CD4-positive, alpha-beta T cell treated with Interleukin-17A for 1 hour (primary cell): ENCODE measurements at places on chromosomes 3 and 15.

DNA sequence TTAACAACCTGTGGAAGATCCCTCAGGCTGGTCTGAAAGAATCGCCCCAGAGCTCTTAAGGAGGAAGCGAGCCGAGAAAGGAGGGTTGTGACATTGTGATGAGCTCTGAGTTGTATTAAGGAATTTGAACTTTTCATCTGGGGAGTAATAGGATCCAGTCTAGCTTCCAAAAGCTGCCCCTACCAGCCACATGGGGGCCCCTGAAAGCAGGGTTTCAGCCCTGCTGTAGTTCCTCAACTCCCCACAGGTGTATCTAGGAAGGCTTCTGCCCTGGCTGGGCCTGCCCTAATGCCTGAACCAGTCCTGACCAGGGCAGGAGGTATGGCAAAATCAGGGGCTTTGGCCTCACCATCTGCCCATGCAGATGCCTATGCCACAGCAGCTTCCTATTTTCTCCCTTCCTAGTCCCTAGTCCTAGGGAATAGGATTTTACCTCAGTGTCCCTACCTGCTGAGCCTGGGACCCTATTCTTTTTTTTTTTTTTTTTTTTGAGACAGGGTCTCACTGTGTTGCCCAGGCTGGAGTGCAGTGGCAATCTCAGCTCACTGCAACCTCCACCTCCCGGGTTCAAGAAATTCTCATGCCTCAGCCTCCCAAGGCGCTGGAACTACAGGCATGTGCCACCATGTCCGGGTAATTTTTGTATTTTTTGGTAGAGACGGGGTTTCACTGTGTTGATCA, 5.0 kb upstream of the AP3S2 start:
- DNase-seq = peak; percentile 59

DNA sequence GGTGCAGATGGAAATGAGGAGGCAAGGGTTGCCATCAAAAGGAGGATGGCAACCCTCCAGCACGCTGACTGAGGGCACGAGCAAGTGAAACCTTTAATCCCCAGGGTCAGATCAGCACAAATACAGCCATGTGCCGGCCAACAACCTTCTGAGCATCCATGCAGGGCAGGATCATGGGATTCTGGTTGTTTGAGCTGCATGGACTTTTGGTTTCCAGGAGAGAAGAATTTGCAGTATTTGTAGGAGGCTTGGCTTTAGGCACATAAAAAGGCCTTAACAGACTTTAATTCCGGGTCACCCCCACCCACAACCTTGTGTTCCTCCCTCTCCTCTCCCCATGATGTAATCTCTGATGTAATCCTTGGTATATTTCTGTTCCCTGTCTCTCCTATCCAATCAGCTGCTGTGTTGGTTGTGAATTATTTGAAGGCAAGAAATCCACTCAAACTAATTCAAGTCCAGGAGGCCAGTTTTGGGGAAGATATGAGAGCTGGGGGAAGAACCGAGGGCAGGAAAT, 254.3 kb downstream of the SHQ1 start:
- peak; percentile 3 for DNase-seq

DNA sequence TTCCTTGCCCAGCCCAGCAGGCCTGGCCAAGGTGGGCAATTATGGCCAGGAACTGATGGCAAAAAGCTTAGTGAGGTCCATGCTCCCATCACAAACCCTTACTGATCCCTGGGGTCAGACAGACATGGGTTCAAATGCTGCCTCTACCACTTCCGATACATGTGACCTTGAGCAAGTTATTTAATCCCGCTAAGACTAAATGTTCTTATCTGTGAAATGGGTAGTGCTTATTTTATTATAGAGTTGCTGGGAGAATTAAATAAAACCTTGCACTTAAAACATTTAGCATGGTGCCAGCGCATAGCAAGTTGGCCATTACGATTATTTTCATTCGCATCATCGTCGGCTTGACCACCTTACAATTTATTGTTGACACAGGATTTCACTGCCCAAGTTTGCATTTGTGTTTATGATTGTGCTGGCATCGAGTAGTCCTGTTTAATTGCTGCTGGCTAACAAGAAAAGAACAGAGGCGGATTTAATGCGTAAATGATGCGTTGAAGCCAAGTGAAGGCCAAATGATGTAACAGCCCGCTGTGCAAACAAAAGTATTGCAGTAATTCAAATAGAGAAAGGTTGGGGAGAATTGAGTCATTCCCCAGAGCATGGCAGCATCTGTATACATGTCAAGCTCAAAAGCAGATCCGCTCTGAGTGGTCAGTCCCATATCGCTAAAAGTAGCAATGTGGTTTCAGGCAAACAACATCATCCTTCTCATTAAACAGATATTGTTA, 7.3 kb upstream of the FURIN start:
- DNase-seq = no peak

- no peak for DNase-seq
These were observed 120.7 kb upstream of the TOPAZ1 start for GRCh38 chr3:44120721-44121582.

DNA sequence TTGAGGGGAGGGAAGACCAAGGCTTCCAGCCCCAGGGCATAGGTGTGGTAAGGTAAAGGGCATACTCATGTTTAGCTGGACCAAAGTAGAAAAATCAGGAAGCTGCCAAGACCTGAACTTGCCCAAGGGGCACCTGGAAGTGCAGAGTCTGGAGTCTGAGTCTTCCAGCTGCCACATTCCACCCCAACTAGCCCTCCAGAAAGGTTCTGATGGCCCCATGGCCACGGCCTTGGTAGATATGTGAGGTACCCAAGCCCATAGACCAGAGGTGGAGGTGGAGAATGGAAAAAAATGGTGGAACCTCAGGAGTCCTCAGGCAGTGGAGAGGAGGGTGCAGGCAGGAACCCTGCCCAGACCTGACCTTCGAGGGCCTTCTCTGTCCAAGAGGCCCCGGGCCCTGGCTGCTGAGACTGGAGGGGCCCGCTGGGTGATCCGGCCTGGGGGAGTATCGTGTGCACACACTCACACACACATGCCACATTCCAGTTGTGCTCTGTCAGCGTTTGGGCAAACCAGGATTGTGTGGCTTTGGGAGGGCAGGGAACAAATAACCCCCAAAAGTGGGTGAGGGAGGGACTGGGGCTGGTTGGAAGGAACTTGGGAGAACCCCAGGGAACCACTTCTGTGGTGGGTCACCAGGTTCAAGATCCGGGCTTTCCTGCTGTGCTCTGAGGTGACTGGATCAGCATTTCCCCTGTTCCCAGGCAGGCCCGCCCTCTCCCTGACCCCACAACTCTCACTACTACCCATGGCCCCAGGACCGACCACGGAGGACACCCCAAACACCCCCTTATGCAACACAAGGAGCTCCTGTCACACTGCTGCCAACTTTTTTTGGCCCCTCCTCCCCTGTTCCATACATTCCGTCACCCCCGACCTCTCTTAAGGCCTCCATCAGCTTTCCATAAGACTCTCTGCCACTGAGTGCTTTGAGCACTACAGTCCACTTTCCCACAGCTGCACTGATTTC, 11.6 kb downstream of the MYL3 start:
- DNase-seq = no peak

DNA sequence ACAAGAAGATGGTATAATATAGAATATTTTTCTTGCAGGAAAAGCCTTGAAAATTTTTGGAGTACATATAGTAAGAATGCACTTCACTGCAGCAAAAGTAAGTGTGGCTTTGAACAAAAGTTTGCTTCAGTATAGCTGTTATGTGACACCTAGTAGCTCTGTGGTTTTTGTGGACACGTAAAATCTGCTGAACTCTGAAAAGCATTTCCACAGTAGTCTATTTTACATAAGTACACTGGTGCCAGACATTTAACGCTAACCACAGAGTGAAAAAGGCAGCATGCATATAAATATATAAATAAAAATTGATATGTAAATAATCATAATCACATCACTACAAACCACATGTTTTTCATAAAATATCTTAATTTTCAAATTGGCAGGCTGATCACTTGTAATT, 39.8 kb downstream of the CGGBP1 start:
- DNase-seq = peak; percentile 53

- no peak for DNase-seq
These were observed 49.4 kb downstream of the CHCHD6 start for GRCh38 chr3:126753191-126754160.

- peak; percentile 39 for DNase-seq
These were observed 319.3 kb upstream of the AZI2 start for GRCh38 chr3:28667646-28668621.

DNA sequence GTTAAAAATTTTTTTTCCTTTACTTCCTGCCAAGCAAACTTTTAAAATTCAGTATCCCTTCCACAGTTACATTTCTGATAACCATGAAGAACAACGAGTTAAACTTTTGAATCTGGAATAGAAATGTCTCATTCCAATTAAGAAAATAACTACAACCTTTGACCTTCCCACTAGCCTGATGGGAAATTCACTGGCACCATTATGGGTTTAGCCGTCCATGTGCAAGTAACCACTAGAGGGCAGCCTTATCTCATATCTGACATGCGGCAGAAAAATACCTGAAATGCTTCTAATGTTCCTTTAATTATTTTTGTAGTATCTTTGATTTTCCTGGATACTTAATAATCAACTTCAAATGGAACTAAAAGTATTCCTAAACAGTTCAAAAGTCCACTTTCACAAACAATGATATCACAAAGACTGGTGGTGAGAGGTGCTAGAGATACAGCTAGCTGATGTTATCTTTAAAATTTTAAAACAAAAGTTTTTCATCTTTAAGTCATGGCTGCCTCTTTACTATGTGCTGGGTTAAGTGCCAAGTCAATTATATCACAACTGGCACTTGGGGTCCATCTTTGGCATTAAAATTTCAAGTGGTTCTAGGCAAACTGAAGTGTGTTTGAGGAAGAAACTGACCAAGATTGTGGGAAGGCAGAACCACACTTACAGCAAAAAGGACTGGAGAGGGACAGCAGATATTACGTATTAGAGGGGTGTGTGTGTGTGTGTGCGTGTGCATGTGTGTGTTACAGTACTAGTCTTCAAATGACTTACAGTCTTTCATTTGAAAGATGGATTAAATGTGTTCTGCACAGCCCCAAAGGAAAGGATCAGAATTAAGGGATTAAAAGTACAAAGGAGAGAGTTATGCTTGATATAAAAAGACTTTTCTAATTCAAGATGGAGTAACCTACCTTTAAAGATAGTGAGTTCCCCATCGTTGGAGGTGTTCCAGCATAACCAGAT, 107.1 kb upstream of the ICE2 start:
- peak; percentile 87 for DNase-seq

DNA sequence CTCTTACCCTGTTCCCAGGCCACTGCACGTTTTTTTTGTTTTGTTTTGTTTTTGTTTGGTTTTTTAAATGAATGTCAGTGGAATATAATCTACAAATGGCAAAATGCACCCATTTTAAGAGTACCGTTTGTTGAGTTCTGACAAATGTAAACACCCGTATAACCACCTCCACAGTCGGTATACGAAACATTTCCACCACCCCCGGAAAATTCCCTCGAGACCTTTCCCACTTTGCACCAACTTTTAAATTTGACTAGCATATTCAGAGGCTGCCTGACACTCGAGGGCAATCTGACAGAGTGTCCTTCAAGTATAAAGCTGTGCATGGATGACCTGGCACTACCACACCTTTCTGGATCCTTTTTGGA, 613 bp upstream of the ARHGEF3 start:
- DNase-seq = no peak

- DNase-seq = no peak
These were observed 105.0 kb downstream of the MYLK start for GRCh38 chr3:123778991-123779622.

GRCh38 chr3:13332740-13333139, 87.4 kb downstream of the NUP210 start:
- no peak for DNase-seq

DNA sequence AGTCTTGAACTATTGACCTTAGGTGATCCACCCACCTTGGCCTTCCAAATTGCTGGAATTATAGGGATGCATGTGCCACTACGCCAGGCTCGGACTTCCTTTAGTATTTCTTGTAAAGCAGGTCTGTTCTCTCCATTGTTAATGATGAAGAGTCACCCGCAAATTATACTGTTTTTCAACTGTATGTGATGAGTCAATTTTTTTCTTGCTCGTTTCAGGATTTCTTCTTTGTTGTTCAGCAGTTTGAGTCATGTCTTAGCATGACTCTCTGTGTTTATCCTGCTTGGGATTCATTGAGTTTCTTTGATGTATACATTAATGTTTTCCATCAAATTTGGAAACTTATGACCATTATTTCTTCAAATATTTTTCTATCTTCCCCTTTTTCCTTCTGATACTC, 28.9 kb downstream of the GRAMD1C start:
- DNase-seq = no peak

DNA sequence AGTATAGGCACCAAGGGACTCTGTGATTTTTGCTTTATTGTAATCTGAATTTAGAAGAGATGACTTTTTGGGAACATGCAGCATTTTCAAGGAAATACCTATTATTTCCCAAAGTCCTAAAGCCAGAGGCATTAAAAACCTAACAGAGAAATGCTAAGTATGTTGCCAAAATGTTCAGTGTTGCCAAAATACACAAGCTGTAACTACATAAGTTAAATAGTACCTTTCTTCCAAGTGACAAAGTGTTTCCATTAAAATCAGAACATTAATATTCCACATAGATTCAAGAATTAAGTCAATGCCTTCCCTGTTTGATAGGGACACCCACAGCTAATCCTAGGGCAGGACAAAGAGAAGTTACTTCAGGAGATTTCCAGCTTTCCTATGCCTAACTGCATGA, 42.0 kb downstream of the MKRN2 start:
- no peak for DNase-seq

DNA sequence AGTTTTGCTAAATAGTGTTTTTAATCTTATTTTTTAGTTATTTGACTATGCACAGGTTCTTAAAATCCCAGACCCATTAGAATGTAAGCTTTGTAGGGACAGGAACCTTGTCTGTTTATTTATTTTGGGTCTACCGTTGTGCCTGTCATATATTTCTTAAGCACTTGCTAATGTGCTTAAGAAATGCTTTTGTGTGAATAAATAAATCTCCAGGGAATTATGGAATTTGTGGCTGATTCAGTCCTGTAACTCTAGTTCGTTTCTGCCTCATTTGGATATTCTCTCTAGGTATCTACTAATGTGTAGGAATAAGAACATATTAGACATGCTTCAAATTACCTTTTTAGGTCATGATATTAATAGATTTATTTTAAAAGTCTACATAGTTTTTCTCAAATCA, 161.6 kb downstream of the LPP start:
- DNase-seq = no peak
